ENCODE measurements at places on chromosomes 12 and 14.
A peak's percentile ranks its signal among the peaks of the same experiment; 100 is the strongest.

DNA sequence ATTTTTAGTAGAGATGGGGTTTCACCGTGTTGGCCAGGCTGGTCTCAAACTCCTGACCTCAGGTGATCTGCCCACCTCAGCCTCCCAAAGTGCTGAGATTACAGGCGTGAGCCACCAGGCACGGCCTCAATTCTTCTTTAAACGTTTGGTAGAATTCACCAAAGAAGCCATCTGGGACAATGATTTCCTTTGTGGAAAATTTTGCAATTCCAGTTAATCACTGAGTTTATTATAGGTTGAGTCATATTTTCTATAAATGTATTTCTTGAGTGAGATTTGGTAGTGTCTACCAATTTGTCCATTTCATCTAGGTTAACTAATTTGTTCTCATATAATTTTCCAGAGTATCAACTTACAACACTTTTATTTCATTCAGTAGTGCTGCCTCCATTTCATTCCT is 683.9 kb upstream of the TMEM132C start:
- no peak for DNase-seq

- no peak for DNase-seq
These were observed 14.6 kb downstream of the CAPS2 start for GRCh38 chr12:75315518-75315917.

DNA sequence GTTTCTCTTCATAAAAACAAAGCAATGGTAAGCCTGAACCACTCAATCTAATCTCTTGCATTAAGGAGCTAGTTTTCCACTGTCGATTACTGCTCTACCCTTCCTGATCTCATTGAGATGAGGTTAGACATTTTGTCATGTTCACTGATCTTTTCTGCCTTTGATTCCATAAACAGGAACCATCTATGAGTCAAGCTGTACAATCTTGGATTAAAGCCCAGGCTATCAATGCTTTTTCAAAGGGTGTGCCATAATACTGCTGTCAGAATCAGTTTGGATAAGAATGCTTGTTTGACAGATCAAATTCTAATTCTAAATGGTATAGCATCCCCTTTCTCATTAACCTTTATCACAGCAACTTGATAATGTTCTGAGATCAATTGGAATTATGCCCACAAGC is 16.1 kb downstream of the GRIP1 start:
- DNase-seq, result no peak

GRCh38 chr14:94952097-94952496 is 182.2 kb upstream of the GSC start:
- no peak for DNase-seq

DNA sequence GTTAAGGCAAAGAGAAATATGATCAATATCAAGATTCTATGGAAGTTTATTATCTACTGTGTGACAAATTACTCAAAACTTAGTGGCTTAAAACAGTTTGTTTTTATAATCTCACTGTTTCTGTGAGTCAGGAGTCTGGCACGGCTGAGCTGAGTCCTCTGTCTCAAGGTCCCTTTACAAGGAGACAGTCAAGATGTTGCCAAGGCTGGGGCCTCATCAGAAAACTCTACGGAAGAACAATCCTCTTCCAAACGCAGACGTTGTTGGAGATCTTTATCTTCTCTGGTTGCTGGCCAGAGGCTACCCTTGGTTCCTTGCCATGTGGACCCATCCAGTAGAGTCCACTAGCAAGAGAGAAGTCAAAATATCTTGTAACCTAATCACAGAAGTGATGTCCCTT is 100.6 kb upstream of the CCND2 start:
- DNase-seq, result no peak

DNA sequence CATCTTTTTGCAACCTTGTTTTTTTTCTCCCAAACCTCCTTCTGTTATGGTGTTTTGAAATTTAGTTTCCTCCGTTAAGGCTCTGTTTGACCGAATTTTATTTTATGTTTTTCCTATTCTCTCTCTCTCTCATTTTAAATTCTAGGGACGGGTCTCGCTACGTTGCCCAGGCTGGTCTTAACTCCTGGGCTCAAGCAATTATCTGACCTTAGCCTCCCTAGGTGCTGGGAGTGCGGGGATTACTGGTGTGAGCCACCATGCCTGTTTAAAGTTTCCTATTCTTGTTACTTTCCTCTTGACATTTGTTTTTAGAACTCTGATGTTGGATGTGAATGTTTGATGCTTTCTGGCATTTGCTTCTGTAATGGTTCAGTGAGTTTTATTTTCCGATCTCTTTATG is 1.0 kb downstream of the ZC3H14 start:
- no peak for DNase-seq

- DNase-seq, result no peak
These were observed 36.8 kb upstream of the TMED10 start for GRCh38 chr14:75213172-75213571.

DNA sequence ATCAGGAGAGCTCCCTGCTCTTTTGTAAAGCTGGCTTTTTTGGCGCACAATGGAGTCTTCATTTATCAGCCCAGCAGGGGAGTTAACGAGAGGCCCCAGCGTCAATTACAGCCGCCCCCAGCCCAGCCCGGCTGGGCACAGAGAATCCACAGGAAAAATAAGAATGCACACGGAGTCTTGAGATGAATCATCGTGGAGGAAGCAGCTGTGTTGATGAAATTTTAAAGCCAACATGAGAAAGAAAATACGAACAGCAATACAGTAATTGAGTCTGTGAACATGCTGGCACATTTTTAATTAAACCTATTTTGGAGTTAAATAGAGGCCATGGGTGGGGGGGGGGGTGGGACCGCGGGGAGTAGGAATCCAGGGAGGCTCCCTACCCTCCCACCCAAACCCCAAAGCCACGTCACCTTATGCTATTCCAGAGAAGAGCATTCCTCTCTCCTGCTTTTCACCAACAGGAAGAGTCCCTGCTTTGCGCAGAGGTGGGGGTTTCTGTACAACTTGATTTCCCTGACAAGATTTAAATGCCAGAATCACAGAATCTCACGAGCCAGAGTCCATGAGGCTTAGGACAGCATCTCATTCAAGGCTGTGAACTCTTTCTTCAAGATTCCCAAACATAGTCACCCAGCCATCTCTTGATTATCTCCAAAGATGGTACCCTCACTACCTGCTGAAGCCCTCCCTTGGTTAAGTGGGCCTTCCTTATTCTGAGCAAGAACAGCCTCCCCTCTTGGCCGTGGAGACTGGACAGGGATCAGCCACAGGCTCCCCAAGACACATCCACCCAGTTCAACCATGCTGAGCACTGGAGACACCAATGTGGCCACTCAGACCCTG is 50.3 kb downstream of the CCNK start:
- DNase-seq, result no peak

GRCh38 chr12:124679533-124680371 is 112.3 kb upstream of the NCOR2 start:
- DNase-seq, result no peak

GRCh38 chr14:63492391-63492790 is 50.8 kb downstream of the PPP2R5E start:
- DNase-seq, result no peak

DNA sequence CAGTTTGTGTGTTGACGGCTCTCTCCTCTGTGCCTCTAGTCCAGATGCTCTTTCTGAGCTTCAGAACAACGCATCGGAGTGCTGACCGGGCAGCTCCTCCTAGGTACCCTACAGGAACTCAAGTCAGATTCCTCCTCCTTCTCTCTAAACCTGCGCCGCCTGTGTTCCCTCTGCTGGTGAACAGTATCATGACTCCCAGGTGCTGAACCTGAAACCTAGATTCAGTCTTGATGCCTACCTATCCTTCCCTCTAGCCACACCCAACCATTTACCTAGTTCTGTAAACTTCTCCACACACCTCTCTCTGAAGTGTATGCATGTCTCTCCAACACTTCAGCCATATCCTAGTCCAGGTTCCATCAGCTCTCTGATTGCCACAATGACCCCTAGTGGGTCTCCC is 112.7 kb downstream of the EFCAB11 start:
- no peak for DNase-seq

- no peak for DNase-seq
These were observed 235.2 kb downstream of the BCL11B start for GRCh38 chr14:99036611-99037293.

DNA sequence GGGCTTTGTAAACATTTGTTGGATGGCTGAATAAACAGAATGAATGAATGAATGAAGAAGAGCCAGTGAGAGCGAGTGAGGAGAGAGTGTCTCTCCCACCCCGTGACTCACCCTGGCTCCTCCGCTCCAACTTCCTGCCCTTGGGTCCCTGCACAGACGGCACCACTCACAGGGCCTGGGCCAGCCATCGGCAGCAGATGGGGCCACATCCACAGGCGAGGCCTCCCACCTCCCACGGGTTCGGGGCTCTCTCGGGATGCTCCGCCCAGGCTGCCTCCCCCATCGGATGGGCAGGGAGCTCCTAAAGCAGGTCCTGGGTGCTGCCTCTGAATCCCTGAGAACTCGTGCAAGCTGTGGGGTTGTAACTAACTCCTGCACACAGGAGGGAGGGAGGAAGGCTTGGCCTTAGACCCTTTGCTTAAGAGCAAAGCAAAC is 41.3 kb downstream of the CCNK start:
- DNase-seq, result no peak

DNA sequence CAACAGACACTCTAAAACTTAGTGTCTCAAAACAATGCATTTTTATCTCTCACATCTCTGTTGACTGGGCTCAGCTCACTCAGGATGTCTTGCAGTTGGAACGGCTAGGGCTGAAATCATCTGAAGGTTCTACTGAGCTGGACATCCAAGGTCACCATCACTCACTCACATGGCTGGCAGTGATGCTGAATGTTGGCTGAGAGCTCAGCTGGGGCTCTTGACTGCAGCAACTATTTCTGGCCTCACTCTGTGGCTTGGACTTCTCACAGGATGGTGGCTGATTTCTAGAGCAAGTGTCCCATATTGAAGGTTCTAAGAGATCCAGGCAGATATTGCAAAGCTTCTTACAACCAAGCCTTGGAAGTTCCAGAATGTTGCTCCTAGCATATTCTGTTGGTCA is 166.5 kb downstream of the ZFP36L1 start:
- peak; percentile 52 for DNase-seq

DNA sequence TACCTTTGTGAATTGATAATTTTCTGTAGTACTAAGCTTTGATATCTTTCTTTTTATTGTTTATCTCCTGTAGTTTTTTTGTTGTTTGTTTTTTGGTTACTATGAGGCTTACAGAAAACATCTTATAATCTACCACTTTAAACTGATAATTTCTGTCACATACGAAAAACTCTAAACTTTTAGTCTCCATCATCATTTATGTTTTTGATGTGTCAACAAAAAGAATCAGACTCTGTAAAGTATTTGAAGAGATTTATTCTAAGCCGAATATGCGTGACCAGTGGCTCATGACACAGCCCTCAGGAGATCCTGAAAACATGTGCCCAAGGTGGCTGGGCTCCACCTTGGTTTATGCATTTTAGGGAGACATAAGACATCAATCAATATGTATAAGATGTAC is 167.1 kb upstream of the ARHGAP5 start:
- DNase-seq, result no peak

- DNase-seq, result no peak
These were observed 171.7 kb upstream of the FLRT2 start for GRCh38 chr14:85358136-85358785.

GRCh38 chr12:46442239-46442638 is 69.7 kb upstream of the SLC38A2 start:
- no peak for DNase-seq

DNA sequence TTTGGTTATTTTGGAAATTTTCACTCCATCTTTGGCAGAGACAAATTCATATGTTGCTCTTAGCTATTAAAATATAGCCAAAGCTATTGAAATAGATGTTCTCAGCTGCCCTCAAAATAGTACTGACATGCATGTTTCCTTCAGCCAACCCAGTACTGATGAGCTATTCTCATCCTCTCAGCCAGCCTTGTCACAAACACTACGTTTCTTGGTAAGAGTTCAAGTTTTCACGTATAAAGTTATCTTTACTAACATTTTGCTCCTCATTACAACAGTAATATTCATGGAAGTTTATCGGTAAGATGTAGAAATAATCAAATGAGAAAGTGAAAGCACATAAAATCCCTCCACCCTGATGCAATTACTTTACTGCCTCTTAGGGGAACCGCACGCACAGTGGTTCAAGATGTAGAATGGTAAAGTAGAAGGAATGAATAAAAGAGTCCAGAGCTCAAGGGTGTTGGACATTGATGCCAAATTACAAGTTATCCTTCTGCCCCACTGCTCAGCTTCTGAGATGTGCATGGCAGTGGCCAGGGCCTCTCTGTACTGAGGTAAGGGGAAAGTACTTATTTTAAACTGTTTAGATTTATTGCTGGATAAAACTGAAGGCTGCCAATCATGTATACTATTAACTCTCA is 20.7 kb downstream of the GCH1 start:
- DNase-seq, result no peak

DNA sequence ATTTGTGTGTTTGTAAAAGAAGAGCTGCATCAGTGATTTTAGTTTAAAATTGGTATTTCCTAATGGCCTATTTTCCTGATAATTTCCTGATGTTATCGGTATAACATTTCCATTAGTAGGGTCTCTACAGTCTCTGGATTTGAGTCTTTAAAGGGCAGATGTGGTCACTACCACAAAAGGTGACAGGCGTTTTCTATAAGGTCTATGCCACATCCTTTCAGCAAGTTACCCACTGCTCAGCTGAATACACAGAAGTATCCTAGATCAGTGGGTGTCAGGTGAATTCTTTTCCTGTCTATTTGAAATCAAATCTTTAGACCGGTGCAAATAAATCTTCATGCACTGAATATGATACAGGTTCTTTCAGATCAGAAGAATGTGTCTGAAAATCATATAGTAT is 90.2 kb downstream of the LIN7A start:
- no peak for DNase-seq

GRCh38 chr14:20988717-20989470 is 886 bp upstream of the METTL17 start:
- no peak for DNase-seq

DNA sequence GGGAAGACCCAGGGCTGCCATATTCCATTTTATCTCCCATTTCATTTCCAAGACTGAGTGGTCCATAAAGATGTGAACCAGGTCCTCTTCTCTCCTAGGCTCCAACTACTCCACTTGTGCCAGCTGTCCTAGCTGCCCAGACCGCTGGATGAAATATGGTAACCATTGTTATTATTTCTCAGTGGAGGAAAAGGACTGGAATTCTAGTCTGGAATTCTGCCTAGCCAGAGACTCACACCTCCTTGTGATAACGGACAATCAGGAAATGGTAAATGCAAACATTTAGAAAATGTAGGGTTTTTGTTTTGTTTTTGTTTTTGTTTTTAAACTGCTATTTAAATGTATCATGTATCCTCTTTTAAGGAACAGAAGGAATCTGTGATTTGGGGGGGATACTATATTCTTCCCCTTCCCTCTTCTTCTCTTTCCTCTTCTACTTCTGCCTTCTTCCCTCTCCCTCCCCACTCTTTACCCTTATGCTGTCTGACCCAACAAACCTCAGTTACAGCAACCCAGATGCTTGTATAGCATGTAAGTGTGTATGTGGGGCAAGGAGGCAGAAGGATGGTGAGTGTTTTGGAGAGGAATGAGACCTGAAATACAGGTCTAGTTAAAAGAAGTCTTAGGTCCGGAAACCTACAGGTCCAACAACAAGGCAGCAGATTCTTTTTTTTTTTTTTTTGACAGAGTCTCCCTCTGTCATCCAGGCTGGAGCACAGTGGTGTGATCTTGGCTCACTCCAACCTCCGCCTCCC is 5.9 kb downstream of the KLRG1 start:
- DNase-seq, result no peak

All from suprapubic skin (tissue), 4 donors.